ENCODE measurements at places on chromosomes 3 and 15.

- DNase-seq, result no peak
Measured at GRCh38 chr3:34808287-34808686, 831.0 kb upstream of the ARPP21 start.

DNA sequence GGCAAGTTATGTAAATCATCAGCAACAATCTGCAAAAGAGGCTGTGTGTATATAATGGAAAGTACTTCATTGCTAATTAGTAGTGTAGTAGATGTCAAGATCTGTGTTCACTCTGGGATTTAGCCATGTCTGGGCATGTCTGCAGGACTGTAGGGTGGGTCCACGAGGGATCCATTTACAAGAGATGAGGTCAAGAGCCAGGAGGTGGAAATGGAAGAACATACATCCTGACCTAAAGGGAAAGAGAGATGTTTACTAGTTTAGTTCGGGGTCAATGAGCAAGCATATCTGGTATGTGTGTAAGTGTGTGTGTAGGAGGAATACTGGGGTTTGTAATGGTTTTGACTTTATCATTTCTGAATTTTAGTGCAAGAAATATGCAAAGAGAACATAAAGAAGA lies 171.5 kb upstream of the NANOGP8 start:
- peak; percentile 9 for DNase-seq

DNA sequence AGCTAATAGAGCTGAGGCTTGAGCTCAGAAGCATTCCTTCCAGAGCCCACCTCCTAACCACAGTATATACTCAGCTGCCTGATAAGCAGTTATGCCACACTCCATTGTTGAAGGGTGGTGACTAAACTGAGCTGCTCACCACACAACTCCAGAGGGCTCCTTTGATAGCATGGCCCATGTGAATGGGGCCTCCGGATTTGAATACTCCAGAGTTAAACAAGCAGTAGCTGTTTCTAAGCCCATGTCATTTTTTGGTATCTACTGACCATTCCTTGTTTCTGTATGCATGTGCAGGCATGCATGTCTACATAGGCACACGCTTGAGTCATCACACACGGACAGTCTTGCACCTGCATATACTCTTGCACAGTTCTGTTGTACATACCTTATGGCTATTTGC lies 28.9 kb downstream of the IGSF10 start:
- no peak for DNase-seq

- peak; percentile 67 for DNase-seq
Measured at GRCh38 chr15:70762469-70763119, 764 bp downstream of the UACA start.
